Stimulated activated effector memory CD8-positive, alpha-beta T cell treated with anti-CD3 and anti-CD28 coated beads, Interleukin-12 subunit alpha, Interleukin-12 subunit beta, amount 100 ng/mL, for 72 hours (primary cell): ENCODE measurements at places on chromosomes 6 and 20.

GRCh38 chr6:107264357-107264840 is 149.1 kb upstream of the BEND3 start:
- no peak for DNase-seq

DNA sequence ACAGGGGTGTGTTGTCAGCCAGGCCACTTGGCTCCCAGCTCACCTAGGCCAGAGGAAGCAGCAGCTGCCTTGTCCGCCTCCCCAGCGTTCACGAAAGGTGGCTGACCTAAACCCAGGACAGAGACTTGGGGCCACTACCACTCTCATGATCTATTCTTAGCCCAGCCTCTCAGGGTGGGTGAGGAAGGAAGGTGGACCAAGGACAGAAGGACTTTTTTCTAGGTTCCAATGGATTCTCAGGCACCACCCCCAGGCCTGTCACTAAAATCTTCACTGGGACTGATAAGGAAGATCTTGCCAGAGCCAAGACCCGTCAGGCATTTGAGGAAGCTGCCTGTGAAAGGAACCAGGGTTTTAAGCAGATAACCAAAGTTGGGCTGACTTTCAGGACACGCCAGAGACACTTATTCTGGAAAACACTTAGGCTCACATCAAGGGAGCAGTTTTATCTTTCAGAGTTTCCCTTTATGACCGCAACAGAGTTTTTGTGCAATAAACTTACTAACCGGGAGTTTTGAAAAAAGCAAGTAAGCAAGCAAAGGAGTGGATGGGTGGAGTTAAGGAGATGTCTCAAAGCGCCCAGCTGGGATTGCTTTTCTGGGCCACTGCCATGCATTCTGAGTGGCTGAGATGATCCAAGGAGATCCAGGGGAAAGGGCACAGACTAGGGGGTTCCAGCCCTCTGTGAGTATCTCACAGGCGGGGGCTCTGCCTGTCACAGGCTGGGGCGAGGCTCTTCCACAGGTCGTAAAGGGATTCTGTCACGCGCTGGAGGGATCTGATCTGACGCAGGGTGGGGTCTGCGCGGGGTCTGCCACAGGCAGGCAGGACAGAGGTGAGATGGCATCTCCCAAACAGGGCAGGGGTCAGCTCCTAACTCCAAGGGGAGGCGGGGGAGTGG is 989 bp downstream of the FITM2 start:
- no peak for DNase-seq

- no peak for DNase-seq
Measured at GRCh38 chr6:53692172-53692571, 26.6 kb upstream of the KLHL31 start.

GRCh38 chr20:33328157-33329137 is 45.4 kb downstream of the BPIFB1 start:
- DNase-seq, result no peak

GRCh38 chr6:33700391-33701050 is 11.0 kb downstream of the UQCC2 start:
- peak; percentile 63 for DNase-seq

DNA sequence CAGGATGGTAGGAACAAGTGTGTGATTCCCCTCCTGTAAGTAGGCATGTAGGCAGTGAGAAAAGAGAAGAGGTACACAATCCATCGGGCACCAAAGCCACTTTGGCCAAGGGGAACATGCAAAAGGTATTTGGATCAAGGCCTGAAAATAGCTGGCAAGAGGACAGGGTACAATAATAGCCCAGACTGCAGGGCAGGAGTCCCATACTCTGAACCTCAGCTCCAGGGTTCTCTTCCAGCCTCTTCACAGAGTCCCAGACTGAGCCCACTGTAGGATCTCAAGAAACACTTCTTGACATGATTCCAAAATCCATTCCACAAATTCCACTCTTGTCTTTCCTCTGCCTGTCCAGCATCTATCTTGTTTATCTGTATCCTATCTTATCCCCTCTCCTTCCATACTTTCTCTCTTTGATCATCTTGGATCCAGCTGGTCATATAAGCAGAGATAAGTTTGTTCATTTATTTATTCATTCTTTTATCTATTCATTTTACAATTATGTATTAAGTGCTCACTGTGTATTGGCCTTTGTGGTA is 19.7 kb downstream of the ACSS2 start:
- DNase-seq, result no peak

- no peak for DNase-seq
Measured at GRCh38 chr20:33273117-33273851, 9.7 kb upstream of the BPIFB1 start.

DNA sequence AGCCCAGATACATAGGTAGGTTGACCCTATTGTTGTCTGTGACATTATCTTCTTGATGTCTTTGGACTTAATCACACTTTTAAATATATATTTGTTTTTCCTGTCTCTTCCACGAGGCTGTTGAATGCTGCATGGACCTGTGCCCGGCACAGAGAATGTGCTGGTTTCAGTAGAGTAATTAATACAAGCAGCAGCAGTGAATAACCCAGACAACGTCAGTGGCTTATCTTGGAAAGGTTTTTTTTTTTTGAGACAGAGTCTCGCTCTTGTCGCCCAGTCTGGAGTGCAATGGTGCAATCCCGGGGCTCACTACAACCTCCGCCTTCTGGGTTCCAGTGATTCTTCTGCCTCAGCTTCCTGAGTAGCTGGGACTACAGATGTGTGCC is 108.2 kb downstream of the CDH26 start:
- DNase-seq, result no peak

- no peak for DNase-seq
Measured at GRCh38 chr6:906920-907319, 214.0 kb upstream of the EXOC2 start.

- DNase-seq, result no peak
Measured at GRCh38 chr20:17958373-17959256, 10.0 kb downstream of the SNX5 start.

- DNase-seq, result no peak
Measured at GRCh38 chr6:87917886-87918285, 129.8 kb upstream of the SPACA1 start.

DNA sequence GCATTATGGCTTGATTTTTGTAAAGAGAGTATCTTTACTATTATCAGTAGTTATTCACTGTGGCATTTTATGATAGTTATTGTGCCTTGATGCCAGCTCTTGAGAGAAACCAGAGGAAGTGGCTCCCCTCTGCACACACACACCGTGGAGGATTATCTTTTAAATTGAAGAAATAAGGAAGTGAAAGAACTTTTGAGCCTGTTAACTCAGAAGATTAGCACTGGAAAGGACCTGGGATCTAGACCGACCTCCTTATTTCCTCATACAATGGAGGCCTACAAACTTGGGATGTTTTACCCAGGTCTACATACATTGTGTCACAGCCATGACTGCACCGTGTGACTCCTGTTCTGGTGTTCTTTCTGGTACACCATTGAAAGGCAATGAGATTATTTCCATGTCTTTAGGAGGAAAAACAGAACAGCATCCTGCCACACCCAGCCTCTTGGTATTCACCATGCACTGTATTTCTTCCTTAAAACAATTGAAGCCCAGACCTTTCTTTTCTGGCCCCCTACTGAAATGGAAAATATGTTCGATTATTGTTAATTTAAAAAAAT is 40.6 kb downstream of the HECA start:
- no peak for DNase-seq

DNA sequence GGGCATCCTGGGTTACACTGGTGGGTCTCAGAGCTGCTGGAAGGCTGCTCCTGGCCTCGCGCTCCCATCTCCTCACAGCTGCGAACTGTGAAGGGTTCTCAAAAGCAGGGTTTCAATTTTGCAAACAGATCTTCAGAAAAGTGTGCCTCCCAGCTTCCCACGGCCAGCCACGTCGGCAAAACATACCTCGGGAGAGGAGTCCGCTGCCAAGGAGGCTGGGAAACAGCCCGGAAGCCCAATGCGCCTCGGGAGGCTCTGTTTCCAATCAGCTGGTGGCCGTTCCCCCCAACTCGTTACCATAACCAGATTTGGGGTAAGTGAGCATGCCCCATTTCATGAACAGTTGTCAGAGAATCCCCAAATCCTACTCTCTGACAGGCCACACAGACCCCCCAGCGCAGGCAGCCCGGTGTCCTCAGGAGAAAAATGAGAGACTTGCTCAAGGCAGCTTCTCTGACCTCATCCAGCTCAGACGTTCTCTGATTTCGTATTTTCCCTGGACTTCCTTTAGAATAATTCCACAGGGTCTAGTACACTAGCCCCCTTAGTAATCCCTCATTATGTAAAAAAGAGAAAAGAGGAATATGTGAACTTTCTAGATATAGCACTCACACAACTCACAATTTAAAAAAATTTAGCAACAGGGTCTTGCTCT is 98.4 kb downstream of the SNX5 start:
- DNase-seq, result no peak

GRCh38 chr6:110232450-110232849 is 52.2 kb downstream of the CDC40 start:
- DNase-seq, result no peak

- DNase-seq, result no peak
Measured at GRCh38 chr6:129510950-129511349, 199.0 kb downstream of the ARHGAP18 start.

DNA sequence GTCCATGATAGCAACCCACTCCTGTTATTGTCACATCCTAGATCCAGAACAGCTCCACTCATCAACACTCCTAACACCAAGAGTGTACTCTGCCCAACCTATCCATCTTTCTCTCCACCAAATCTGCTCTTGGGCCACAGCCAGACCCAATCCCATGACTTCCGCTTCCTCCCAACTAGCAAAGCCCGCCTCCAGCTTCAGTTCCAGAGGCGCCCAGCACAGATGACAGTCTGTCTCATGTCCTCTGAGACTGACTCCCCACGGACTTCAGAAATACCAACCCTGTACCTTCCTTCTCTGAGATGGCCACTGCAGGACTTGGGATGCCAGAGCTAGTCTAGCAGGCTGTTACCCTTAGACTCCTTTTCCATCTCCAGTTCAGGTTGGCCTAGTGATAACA is 48.6 kb downstream of the DTNBP1 start:
- no peak for DNase-seq

- DNase-seq, result no peak
Measured at GRCh38 chr20:56776345-56776744, 147.2 kb downstream of the TFAP2C start.

- DNase-seq, result no peak
Measured at GRCh38 chr6:133339543-133340384, 98.6 kb downstream of the EYA4 start.

GRCh38 chr6:106530026-106530425 is 99.3 kb downstream of the RTN4IP1 start:
- DNase-seq, result no peak

- no peak for DNase-seq
Measured at GRCh38 chr6:169232507-169232931, 21.1 kb downstream of the THBS2 start.

DNA sequence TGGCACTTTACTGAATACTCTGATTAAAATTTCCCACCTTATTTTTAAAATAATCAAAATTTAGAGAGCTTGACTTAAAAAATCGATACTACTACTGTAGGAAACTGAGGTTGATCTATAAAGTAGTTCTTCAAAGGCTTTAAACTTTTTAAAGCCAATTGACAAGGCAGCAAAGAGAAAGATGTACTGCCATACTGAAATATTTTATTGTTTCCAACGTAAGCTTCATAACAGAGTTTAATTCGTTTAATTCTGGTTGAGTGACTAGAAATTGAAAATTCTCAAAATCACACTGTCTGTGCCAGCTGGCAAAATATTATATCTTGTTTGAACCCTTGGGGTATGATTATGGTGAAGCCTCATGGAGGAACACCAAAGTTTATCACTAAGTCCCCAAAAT is 207.6 kb downstream of the UNC5CL start:
- DNase-seq, result no peak

DNA sequence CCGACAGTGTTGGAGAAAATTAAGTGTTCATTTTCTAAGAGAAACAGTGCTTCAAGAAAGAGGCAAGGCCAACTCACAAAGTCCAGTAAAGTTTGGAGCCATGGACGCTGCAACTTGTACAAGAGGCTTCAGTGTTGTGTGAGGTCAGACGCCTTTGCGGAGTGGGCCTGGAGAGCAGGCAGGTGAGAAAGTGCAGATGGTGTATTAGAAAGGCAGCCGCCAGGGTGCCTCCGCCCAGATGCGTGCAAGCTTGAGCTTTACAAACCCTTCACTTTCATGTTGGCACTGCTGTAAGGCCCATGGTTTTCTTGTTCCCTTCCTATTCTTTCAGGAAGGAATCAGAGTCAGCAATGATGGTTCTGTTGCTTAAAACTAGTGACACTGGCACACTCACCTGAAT is 25.4 kb upstream of the EXOC2 start:
- no peak for DNase-seq

GRCh38 chr6:10163203-10163962 is 251.5 kb downstream of the TFAP2A start:
- DNase-seq, result no peak

GRCh38 chr20:9523636-9524035 is 9.2 kb downstream of the LAMP5 start:
- DNase-seq, result no peak

DNA sequence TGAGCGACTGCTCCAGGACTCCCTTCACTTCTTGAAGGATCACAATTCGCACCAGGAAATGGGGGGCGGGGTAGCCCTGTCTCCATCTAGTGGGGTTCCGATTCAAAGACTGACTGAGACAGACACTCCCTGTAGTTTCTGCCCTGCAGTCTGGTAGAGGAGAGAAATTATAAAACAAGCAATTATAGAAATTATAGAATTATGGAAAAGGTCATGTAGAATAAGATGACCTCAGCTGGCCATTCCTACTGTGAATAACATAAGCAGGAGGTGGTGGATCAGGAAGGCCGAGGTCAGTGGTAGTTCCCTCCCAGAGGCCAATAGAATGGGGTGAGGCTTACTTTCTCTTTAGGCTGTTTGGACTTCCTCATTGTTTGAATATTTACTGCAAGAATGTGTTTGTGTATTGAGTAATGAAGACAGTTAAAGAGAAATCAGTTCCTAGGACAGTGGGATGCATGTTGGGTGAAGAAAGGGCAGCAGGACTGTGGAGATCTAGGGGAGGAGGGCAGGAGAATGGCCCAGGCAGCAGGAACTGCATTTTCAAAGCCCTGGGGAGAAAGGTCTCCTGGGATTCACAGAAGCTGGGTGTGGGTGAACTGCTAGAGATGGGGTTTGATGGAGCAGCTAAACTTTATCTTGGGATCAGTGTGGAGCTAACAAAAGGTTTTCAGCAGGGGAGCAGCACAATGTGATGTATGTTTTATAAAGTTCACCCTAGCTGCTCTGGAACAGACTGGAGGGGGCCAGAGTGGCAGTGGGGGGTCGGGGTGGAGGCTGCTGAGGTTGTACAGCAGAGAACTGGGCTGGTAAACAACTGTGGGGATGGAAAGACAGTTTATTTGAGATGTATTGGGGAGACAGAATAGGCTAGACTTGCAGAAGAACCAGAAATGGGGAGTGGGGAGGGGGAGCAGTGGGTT is 2.1 kb downstream of the ZNF341 start:
- DNase-seq, result no peak

- no peak for DNase-seq
Measured at GRCh38 chr6:153302133-153302532, 171.1 kb upstream of the RGS17 start.
